ENCODE measurements at places on chromosomes 16 and 17.
A peak's percentile ranks its signal among the peaks of the same experiment; 100 is the strongest.

DNA sequence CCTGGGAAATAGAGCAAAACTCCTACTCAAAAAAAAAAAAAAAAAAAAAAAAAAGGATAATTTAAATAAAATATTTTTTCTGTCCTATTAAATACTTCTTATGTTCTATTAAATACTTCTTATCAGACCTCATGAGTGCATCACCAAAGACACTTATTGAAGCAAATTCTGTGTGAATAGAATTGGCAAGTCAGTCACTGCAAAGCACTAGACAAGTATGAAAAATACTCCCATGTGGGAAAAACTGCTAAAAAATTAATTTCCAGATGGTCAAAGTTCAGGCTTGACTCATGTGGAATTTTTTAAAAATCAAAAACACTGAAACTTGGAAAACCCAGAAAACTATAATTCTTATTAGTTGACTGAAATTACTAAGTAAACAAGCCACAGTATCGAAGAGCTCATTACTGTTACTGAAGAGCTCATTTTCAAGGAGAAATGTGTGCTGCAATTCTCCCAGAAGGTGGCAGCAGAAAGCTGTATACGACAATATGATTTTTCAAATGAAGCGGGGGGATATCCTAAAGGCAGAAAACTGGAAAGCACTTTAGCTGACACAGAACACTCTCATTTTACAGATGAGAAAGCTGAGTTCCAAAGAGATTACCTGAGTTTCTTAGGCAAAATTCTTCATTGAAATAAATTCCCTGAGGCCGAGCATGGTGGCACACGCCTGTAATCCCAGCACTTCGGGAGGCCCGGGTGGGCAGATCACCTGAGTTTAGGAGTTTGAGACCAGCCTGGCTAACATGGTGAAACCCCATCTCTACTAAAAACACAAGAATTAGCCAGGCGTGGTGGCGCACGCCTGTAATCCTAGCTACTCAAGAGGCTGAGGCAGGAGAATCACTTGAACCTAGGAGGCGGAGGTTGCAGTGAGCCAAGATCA lies 15.9 kb upstream of the FBXO47 start:
- peak; percentile 76 for DNase-seq

DNA sequence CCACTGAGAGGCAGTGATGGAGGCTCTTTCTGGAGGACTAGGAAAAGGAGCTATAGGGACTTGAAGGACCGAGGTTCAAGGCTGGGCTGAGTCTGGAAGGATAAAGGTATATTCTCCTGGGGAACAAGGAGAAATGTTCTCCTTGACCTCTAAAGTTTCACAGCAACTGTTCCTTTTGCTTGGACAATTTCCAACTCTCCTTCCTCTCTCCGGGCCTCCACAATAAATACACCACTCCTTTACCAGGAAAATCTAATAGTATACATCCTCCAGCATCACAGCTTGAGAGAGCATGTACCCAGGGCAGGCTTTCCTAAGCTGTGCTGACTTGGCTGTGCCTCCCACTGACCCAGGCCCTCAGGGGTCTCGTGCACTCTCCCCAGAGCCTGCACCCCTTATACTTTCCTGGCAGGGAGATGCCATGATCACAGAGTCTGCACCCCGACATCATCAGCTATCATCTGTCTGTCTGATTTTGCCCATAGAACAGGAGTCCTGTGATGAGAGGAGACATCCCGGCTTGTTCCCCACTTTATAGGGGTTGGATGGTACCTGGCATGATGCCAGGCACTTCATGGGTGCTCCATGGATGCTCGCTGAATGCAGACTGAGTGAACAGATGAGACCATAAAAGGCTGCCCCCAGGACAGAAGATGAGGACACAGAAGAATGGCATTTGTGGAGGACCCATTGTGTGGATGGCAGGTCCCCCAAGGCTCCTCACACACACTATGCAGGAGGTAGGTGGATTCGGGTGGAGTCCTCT lies 582.6 kb upstream of the CDH5 start:
- no peak for DNase-seq

- DNase-seq = no peak
These were observed 24.6 kb upstream of the GUCY2D start for GRCh38 chr17:7977805-7978204.

GRCh38 chr17:36691606-36692005 lies 90.2 kb downstream of the MRM1 start:
- DNase-seq = no peak

- DNase-seq = no peak
These were observed 23.8 kb downstream of the TSC2 start for GRCh38 chr16:2071454-2072202.

Measured in CD4-positive, alpha-beta T cell treated with Interleukin-17A for 1 hour (primary cell).